ENCODE measurements at places on chromosomes 4 and X.

- no peak for DNase-seq
These were observed 67.1 kb downstream of the RXFP1 start for GRCh38 chr4:158588777-158589176.

GRCh38 chr4:82429728-82430192 is 502 bp downstream of the HNRNPDL start:
- DNase-seq: no peak

- DNase-seq: no peak
These were observed 74.9 kb upstream of the GUCY1A1 start for GRCh38 chr4:155591738-155592143.

GRCh38 chr4:48796927-48797679 is 17.0 kb upstream of the FRYL start:
- no peak for DNase-seq

DNA sequence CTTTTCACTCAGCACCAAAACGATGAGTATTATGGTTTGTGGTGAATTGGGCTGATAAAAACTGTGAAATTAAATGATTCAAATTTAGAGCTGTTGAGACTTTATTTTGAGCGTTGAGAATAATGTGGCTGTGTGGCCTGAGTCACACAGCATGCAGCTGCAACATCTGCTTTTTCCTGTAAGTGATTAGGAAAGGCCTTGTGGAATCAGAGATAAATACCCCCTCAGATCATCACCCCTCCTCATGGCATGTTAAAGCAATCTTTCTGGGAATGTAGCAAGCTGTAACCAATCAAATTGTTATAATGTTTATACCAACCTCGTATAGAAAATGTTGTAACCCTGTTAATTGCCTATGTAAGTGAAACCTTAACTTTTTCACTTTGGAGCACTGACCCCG is 90.0 kb upstream of the GRPR start:
- no peak for DNase-seq

- no peak for DNase-seq
These were observed 247.7 kb downstream of the IL15 start for GRCh38 chr4:141884070-141884469.
